Activated T-helper 2 cell treated with anti-CD3 and anti-CD28 coated beads, Interferon-gamma antibody, Interleukin-2, Interleukin-4, amounts not matched to agents 10 μg/mL and 5 μg/mL and 100 μg/mL, durations not matched to agents 14 hours and 24 hours and 36 hours (primary cell): ENCODE measurements at places on chromosomes 16 and 17. TPM values are rescaled to one million over a fixed set of nuclear protein-coding genes. Genes with fewer than 3 reads are reported as not detected.
A peak's percentile ranks its signal among the peaks of the same experiment; 100 is the strongest.

The TPSG1 gene
- not detected in 2 replicates for total RNA-seq

The SNX20 gene
- 34.9 and 35.2 TPM in 2 replicates for total RNA-seq

The CETP gene
- not detected in 2 replicates for total RNA-seq

The ELMO3 gene
- 6.8 and 7.1 TPM in 2 replicates for total RNA-seq

The ABHD15 gene
- total RNA-seq: 19.5 and 20.2 TPM in 2 replicates

The KRT36 gene
- total RNA-seq: not detected in 2 replicates

The NPIPB6 gene
- total RNA-seq: 2.6 and 2.7 TPM in 2 replicates

DNA sequence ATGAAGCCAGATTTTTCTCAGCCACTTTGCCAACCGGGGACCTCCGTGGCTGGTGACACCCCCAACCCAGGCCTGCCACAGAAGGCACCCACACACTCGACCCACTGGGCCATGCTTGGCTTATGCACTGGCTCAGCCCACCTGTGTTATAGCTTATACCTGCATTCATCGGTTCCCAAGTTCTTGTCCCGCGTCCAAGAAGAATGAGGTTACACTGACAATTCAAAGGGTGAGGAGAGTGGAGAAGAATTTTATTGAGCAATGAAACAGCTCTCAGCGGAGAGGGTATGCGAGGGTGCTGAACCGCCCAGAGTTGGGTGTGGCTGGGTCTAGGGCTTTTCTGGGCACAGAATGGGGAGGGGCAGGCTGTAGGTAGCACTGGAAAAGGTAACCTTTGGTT lies 22.2 kb upstream of the CDH15 start:
- no peaks in the 10 kb centered on the region for H3K27me3 ChIP-seq
- no peak overlapping the region for H3K27ac ChIP-seq
- H3K4me1 ChIP-seq: no peaks in the 10 kb centered on the region
- no peak overlapping the region for H3K4me3 ChIP-seq

GRCh38 chr17:58313815-58314705 lies 14.5 kb downstream of the TSPOAP1 start:
- DNase-seq: no peak
- peaks cover 9% of the 10 kb centered on the region for H3K4me1 ChIP-seq
- no peak overlapping the region for H3K4me3 ChIP-seq
- H3K27ac ChIP-seq: no peak overlapping the region

GRCh38 chr16:89289428-89290395 lies 72.2 kb downstream of the ZNF778 start:
- H3K4me1 ChIP-seq: no peaks in the 10 kb centered on the region
- H3K4me3 ChIP-seq: no peak overlapping the region
- H3K27ac ChIP-seq: peak overlapping the region; percentile 46

- peak; percentile 26 for DNase-seq
- H3K27ac ChIP-seq: peak overlapping the region; percentile 92
- H3K27me3 ChIP-seq: no peaks in the 10 kb centered on the region
- H3K4me3 ChIP-seq: peak overlapping the region; percentile 28
- peaks cover 67% of the 10 kb centered on the region for H3K4me1 ChIP-seq
Observed at GRCh38 chr17:57455063-57455914, 199.0 kb downstream of the MSI2 start.

DNA sequence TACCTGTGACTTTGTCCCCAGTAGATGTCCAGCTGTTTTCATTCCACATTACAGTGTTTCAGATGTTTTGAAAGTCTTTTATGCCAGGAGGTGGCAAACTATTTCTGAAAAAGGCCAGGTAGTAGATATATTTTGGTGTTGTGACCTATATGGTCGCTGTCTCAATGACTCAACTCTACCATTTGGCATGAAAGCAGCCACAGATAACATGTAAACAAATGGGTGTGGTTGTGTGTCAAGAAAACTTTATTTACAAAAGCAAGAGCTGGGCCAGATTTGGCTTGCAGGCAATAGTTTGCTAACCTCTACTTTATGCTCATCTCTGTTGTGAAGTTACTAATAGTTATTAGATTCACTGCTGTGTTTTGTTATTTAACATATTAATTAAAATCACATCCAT lies 728.7 kb upstream of the EEF2KMT start:
- no peak for DNase-seq
- H3K27me3 ChIP-seq: no peaks in the 10 kb centered on the region
- H3K27ac ChIP-seq: no peak overlapping the region

- H3K27me3 ChIP-seq: peaks cover 33% of the 10 kb centered on the region
- no peak for DNase-seq
- peaks cover 7% of the 10 kb centered on the region for H3K4me1 ChIP-seq
- H3K27ac ChIP-seq: no peak overlapping the region
- H3K36me3 ChIP-seq: no peaks in the 10 kb centered on the region
Observed at GRCh38 chr16:997440-998051, 16.0 kb downstream of the SOX8 start.

GRCh38 chr16:27999687-28000086 lies 63.8 kb downstream of the GSG1L start:
- H3K27ac ChIP-seq: no peak overlapping the region
- H3K27me3 ChIP-seq: no peaks in the 10 kb centered on the region
- no peak overlapping the region for H3K4me3 ChIP-seq
- peaks cover 14% of the 10 kb centered on the region for H3K4me1 ChIP-seq
- DNase-seq: no peak
